ENCODE measurements at places on chromosomes 4 and X.

DNA sequence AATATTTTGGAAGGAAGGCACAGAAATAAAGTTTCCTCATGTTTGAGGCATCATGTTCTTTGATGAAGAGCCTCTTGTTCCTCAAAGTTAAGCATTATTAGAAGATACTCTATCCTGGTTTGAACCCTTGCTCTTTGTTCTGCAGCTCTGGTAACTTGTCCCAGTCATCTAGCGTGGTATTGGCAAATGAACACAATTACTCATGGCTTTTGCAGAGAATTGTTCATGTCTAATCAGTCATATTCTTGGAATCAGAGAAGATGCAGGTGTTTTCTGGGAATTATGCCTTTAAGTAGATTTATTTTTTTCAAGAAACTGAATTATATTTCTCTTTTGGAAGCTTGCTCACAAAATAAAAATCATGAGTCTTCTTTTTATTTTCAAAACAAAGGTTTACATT, 52.9 kb upstream of the HPGDS start:
- DNase-seq, result no peak

- peak; percentile 5 for DNase-seq
Observed at GRCh38 chrX:105191878-105192277, 28.6 kb downstream of the TEX13A start.

DNA sequence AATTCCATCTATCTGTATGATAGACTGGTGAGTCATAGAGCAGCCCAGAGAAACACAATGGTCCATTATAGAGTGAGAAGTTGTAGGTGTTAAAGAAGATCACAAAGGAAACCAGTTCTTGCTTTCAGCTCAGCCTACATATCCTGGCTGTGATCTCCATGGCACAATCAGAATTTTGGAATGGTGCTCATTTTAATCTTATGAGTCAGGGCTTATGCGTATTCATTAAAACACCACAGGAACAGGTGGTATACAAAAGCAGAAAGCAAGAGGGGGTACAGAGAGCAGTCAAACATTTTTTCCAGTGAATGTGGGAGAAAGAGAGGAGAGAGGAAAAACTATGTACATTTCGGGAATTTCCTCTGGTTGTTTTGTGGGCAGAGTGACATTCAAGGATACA, 126.9 kb downstream of the MFAP3L start:
- no peak for DNase-seq

GRCh38 chrX:72027024-72027913, 104.4 kb downstream of the RTL5 start:
- no peak for DNase-seq

DNA sequence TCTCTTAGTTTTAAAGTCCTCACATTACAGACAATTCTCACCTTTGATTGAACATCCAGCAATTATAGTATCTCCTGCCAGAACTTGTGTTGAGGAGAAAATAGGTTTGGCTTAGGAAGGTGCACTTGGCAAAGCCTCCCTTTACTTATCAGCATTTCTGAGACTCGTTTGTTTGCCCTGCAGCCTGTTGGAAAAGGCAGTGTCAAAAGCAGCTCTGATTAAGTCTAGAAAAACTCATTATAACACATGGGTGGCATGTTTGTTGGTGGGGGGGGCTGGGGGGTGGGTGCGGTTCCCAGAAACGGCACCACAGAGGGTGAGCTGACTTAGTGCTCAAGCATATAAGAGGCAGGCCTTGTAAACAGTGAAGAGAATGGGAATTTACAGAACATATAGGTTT, 21.7 kb upstream of the PUDP start:
- no peak for DNase-seq

DNA sequence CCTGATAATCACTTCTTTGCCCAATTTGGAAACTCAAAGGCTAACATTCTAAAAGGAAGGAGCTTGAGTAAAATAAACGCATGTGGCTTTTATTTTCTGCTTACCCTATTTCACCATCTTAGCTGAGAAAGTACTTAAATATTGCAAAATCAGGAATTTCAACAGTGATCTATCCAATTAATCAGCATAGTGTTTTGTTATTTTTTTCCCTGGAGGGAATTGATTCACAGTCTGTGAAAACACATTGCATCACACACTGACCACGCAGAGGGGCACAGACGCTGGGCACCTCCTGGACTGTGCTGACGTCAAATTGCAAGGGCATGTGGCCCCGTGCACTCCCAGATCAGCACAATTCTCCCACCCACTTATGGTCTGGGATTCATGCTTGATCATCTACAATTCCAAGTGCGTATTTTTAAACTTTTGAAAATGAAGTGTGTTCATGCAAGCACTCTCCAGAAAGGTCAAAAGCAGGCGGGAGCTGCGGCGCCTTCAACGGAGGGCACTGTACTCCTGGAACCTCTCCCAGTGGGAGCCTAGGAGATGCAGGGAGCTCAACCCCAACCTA, 320.6 kb upstream of the PPARGC1A start:
- no peak for DNase-seq

DNA sequence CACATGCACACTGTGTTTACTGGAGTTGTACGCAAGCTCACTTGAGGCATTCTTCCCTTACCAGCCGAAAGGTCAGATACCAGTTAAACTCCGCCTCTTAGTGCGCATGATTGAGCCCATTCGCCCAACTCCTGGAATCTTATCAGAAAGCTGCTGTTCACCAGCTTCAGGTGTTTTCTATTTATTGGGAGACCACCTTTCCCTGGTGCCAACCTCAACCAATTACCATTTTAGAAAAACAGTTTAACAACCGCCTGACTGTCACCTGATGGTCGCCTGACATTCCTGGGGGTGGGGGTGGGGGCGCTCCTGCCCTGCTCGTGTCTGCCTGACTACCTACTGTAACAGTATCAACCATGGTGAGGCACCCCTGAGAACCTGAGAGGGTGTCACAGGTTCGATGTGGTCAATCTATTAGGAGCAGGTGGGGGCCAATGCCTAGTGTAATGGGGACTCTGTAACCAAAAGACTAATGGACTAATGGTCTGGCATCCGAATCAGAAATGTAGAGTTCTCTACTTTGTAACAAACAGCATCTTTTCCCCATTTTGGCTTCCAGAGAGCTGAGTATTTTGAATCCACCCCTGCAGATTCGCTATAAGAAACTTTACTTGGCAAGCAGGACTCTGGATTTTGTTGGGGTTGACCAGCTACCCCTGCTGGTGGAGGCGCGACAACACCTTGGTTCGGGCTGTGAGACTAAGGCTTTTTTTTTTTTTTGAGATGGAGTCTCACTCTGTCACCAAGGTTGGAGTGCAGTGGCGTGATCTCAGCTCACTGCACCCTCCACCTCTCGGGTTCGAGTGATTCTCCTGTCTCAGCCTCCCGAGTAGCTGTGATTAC, 58.2 kb upstream of the ZNF157 start:
- no peak for DNase-seq

DNA sequence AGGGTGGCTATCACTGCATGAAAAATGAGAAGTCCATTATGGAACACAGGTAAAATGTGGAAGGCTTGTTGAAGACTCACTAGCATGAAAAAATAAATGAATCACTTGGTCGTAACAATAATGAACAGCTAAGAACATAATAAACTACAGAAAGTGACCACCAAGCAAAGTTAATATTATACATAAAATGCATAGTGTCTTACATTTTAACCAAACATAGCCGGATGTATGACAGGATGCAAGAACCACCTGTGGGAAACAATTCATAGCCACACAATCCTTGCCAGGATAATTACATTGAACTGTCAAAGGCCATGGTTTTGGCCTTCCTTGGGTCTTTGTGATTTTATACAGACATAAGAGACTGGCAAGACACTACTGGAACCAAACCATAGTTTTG, 81.9 kb upstream of the ATXN3L start:
- no peak for DNase-seq

GRCh38 chr4:33218238-33218637, 2498.1 kb downstream of the PCDH7 start:
- no peak for DNase-seq

DNA sequence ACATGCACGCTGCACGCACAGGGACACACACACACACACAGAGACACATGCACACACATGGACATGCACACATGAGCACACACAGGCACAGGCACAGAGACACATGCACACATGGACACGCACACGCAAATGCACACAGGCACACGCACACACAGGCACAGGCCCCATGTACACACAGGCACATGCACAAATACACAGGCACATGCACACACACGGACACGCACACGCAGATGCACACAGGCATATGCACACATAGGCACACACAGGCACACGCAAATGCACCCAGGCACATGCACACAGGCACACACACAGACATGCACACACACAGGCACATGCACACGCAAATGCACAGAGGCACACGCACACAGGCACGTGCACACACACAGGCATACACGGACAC, 30.3 kb upstream of the HTRA3 start:
- no peak for DNase-seq

GRCh38 chrX:103733017-103733416, 22.3 kb downstream of the TMEM31 start:
- no peak for DNase-seq

DNA sequence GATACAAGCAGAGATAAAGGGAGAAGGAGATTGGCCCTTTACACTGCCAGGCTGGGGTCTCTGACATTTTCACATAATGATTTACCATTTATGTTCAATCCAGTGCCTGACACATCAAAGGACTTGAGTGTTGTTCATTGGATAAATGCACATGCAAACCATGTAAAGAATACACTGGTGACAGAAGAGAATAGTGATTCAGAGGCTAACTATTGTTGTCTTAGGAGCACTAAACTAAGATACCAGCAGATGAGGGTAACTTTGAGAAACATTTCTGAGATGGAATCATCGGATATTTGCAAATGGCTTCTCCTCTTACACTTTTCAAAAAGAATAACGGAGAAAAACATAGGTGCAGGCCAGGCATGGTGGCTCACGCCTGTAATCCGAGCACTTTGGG, 67.3 kb upstream of the HHIP start:
- no peak for DNase-seq

- no peak for DNase-seq
Observed at GRCh38 chrX:134406356-134407064, 53.5 kb upstream of the HPRT1 start.

DNA sequence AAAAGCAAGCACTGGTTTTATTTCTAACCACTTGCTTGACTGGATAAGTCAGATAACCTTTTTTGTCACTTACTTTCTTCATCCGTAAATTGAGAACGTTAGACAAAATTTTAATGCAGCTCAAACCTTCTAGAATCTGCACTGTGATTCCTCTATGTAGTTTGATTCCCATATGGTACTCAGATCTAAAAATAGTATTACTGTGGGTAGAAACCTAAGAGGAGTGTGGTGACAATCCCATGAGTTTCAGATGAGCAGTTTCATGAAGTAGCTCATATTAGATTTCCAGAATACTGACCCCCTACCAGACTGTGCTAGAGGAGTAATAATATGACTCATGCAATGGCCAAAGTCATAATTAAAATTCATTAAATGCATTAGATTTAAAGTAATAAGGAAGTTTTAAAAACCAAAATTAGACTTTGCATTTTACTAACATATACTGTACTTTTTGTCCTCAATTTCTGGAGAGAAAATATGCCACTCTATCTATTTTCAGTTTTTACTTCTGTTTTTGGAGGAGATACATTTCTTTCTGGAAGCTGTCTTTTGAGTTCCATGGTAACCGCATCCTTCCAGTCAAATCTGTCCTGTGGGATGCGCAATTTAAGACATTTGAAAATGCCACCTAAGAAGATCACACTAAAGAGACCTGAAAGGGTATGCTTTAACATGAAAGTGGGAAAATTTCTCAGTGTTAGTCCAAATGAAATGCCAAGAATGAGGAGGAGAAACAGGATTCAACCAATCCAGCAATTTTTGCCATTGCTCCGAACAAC, 64.1 kb upstream of the GPM6A start:
- no peak for DNase-seq

GRCh38 chrX:15366506-15367352, 17.5 kb downstream of the VEGFD start:
- DNase-seq, result no peak

DNA sequence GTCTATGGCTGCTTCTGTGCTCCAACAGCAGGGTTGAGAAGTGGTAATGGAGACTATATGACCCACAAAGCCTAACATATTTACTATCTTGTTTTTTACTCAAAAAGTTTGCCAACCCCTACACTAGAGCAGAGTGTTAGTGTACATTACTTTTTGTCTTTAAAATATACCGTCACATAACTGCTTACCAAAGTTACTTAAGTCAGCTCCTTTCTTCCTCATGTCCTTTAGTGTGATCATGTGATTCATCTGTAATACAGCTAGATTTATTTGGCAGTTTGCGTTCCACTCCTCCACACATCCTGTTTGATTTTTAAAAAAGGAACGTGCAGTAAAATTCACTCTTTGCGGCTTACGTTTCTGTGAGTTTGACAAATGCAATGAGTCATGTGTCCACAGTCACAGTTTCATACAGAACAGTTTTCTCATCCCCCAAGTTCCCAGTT, 162.4 kb upstream of the GPRIN3 start:
- DNase-seq, result no peak

- DNase-seq, result no peak
Observed at GRCh38 chr4:79604152-79604551, 196.1 kb upstream of the GK2 start.

- DNase-seq, result no peak
Observed at GRCh38 chr4:138555108-138555507, 313.0 kb upstream of the SLC7A11 start.

DNA sequence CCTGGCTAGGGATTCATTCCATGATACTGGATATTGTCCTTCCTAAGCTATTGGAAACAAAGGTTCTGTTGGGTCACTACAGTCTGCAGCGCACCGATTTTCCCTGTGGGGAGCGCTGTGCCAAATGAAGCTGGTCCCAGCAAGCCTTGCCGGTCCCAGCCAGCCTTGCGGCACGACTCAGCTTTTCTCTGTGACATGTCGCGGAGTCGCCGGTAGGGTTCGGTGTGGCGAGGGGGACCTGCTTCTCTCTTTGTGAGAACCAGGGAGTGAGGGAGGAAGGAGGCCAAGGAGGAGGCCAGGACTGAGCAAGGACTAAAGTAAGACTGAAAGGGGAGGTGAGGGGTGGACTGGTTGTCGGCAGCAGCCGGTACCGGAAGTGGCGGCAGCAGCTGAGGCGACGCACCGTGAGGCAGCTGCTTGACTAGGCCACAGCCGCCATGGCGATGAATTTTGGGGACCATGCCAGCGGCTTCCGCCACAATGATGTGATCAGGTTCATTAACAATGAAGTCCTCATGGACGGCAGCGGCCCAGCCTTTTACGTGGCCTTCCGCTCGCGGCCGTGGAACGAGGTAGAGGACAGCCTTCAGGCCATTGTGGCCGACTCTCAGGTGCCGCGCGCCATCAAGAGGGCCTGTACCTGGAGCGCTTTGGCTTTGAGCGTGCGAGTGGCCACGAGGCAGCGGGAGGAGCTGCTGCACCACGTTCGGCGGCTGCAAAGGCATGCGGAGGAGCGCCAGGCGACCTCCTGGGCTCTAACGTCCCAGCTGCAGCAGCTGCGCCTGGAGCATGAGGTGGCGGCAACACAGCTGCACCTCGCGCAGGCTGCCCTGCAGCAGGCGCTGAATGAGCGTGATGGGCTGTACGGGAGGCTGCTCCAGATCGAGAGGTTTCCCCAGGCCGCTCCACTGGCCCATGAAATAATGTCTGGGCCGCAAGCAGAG, at the start of gene TEX13D:
Gene TEX13D, plus strand, starts transcription at position 180 of the 944 bp plus-strand sequence. Its CDS starts 258 bp downstream, at position 438.
- no peak for DNase-seq

GRCh38 chrX:63330681-63331080, 20.5 kb downstream of the SPIN4 start:
- DNase-seq, result no peak
